ENCODE measurements at places on chromosomes 5 and 9.

DNA sequence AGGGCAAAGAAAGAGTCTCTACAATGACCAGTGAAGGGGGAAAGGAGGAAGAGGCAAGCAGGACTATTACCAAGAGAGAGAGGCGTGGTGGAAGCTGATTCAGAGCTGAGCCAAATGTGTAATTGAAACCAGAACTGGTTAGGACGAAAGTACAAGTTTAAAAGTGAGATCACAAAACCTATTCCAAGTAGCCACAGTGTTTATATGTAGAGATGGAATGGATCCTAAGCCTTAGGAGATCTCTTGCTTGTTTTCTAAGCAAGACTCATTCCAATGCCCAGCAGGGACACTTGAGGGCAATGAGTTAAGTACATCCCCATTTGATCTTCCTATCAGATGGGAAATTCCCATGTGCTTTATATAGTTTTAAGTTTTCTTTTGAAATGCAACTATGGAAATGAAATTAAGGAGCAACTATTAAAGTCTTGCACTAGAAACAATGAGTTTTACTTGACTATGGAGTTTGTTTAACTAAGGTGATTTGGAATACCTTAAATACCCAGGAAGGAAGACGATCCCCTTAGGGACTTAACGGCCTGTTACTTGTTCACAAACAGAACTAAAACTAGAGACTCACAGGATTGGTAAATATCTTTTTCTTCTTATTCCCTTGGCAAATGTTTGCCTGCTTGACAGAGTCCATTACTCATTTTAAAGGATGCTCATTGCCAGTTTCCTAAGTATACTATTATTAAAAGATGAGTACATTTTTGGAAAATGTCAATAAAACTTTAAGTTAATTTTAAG lies 51.1 kb upstream of the SNX2 start:
- H3K27me3 ChIP-seq: no peaks in the 10 kb centered on the region
- no peaks in the 10 kb centered on the region for H3K36me3 ChIP-seq
- H3K27ac ChIP-seq: no peak overlapping the region
- H3K4me3 ChIP-seq: no peak overlapping the region
- no peaks in the 10 kb centered on the region for H3K4me1 ChIP-seq
- DNase-seq: no peak

GRCh38 chr5:180645274-180646204 lies 3.9 kb downstream of the FLT4 start:
- DNase-seq: no peak
- no peak overlapping the region for H3K4me3 ChIP-seq
- H3K4me1 ChIP-seq: no peaks in the 10 kb centered on the region
- peaks cover 28% of the 10 kb centered on the region for H3K27me3 ChIP-seq
- H3K36me3 ChIP-seq: no peaks in the 10 kb centered on the region
- H3K27ac ChIP-seq: no peak overlapping the region

GRCh38 chr5:95823218-95823737 lies 752 bp upstream of the GLRX start:
- no peaks in the 10 kb centered on the region for H3K36me3 ChIP-seq
- H3K27ac ChIP-seq: peak overlapping the region; percentile 92
- peaks cover 41% of the 10 kb centered on the region for H3K4me1 ChIP-seq

DNA sequence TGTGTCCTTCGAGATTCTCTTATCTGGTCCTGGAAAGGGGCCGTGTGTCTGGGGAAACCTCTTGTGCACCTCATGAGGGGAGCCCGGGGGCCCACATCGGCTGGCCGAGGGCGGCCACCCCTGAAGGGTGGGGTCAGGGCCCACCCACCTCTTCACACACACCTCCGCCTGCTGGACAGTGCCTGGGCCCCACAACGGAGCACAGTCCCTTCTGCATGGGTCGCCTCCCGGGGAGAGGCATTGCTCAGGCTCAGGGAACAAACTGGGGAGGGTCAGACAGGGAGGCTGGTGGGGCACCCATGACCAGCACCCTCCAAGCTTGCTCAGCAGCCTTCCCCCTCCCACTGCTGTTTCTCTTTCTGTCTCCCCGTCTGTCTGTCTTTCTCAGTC lies 1.3 kb upstream of the LRRC14B start:
- no peak overlapping the region for H3K4me3 ChIP-seq
- H3K27me3 ChIP-seq: no peaks in the 10 kb centered on the region
- peak overlapping the region; percentile 100 for H3K27ac ChIP-seq
- no peak for DNase-seq
- H3K36me3 ChIP-seq: no peaks in the 10 kb centered on the region
- peaks cover 69% of the 10 kb centered on the region for H3K4me1 ChIP-seq

DNA sequence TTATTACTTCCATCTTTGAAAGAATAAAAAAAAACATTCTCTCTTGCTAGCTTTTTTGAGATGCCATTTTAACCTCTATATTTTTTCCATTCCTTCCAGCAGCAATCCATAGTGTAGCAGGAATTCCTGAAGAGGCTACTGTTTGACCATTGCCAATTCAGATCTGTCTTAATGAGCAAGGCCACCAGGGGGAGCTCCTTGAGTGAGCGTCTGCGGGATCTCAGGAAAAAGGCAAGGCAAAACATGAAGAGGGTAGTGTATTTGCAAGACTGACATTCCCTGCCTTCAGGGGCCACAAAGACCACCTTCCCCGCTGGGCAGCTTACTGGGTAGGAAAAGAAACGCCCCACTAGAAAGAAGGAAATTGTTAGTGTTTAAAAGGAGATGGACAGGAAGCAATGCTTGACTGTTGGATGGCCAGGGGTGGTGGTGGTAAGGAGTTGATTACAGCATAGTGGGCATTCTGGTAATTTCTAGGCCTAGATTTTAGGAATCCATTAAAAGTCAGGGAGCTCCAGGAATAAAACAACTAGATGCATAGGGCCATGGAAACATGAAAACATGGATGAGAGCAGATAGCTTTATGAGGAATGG lies 206.6 kb upstream of the HAPLN1 start:
- H3K27ac ChIP-seq: no peak overlapping the region
- H3K27me3 ChIP-seq: no peaks in the 10 kb centered on the region
- no peak overlapping the region for H3K4me3 ChIP-seq
- DNase-seq: no peak
- H3K4me1 ChIP-seq: no peaks in the 10 kb centered on the region
- H3K36me3 ChIP-seq: no peaks in the 10 kb centered on the region

DNA sequence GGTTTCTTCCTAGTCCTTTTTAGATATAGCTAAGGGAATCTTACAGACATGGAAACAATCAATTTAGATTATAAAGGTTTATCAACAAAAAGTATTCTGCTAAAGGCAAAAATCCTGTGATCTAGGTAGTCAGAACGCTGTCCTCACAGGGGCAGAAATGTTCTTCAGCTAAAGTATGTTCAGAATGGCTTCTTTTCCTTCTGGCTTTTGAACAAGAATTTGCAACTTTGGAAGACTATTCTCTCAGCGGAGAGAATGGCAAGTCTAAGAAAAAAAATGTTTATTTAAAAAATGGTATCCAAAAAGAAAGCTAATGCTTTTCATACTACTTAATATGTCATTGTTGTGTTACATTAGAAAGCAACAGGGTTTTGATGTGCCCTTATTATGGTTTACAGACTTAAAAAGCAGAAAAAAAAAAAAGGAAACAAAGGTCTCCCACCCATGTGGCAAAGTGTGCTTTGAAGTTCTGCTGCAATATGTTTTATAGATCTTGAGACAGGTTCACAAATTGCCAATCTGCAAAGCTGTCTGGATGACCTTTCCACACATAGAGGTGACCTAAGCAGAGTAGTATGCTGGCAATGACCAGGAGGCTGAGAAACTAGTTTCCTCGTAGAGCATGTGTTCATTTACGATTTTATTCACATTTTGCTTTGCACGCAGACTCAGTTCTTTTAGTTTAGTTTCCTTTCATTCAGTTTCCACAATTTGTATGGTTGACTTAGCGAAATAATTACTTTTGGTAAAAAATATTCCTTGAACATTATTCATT lies 45.1 kb upstream of the PJA2 start:
- no peak for DNase-seq
- no peaks in the 10 kb centered on the region for H3K36me3 ChIP-seq
- H3K27ac ChIP-seq: no peak overlapping the region
- H3K4me3 ChIP-seq: no peak overlapping the region

DNA sequence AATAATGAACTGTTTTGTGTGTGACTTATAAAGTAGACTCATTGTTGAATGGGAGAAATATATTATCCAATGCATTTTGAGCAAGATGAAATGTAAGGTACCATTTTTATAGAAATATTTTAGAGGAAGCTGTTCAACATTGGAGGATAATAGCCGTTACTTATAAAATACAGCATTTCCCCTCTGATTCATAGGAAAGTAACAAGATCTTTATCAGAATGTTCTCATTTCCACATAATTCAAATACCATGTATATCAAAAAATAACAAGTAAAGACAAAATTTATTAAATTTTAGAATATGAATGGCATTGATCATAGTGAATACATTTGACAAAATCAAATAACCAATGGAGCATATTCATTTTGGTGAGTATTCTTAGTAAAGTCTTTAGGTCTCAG lies 346.7 kb upstream of the PTGER4 start:
- no peaks in the 10 kb centered on the region for H3K4me1 ChIP-seq
- H3K27ac ChIP-seq: no peak overlapping the region
- H3K36me3 ChIP-seq: no peaks in the 10 kb centered on the region
- H3K4me3 ChIP-seq: no peak overlapping the region

GRCh38 chr9:111131211-111131610 lies 92.9 kb upstream of the LPAR1 start:
- H3K4me1 ChIP-seq: no peaks in the 10 kb centered on the region
- H3K27ac ChIP-seq: no peak overlapping the region
- H3K36me3 ChIP-seq: no peaks in the 10 kb centered on the region
- H3K4me3 ChIP-seq: no peak overlapping the region

- peaks cover 95% of the 10 kb centered on the region for H3K27me3 ChIP-seq
- peaks cover 24% of the 10 kb centered on the region for H3K4me1 ChIP-seq
- no peak overlapping the region for H3K4me3 ChIP-seq
Observed at GRCh38 chr9:124008303-124008693, 3.3 kb upstream of the LHX2 start.

DNA sequence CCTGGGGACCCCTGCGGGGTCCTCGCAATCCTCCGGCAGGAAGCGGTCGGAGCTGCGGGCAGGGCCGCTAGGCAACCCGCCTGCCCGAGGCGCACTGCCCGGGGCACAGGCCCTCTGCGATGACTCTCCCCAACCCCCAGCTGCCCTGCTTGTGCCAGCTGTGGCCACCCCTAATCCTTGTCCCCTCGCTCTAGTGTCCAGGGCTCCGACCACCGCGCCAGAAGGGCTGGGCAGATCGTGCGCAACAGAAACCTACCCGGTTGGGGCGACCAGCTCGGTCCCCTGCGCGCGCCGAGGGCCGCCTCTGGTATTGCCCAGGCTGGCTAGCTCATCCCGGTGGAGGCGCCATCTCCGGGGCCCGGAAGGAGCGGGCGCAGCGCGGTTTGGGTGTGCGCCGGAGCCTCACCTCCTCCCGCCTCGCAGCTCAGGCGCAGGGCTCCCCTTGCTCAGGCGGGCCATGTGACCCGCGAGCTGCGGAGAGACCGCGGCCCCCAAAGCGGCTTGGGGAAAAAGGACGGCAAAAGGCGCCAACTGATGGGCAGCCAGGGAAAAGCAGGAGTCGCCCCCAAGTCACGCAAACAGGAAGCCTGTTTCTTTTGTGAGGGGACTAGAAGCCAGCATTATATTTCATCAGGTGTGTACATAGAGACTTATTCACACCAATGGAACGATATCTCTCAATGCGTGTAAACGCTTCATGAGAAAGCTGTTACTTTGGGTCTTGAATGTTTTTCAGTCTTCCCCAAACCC lies 46.8 kb upstream of the RNF20 start:
- H3K27me3 ChIP-seq: no peaks in the 10 kb centered on the region
- H3K4me1 ChIP-seq: peaks cover 6% of the 10 kb centered on the region
- DNase-seq: no peak

GRCh38 chr9:135100241-135100681 lies 12.8 kb downstream of the OLFM1 start:
- no peaks in the 10 kb centered on the region for H3K36me3 ChIP-seq
- no peak overlapping the region for H3K4me3 ChIP-seq
- no peak for DNase-seq
- H3K27me3 ChIP-seq: no peaks in the 10 kb centered on the region

DNA sequence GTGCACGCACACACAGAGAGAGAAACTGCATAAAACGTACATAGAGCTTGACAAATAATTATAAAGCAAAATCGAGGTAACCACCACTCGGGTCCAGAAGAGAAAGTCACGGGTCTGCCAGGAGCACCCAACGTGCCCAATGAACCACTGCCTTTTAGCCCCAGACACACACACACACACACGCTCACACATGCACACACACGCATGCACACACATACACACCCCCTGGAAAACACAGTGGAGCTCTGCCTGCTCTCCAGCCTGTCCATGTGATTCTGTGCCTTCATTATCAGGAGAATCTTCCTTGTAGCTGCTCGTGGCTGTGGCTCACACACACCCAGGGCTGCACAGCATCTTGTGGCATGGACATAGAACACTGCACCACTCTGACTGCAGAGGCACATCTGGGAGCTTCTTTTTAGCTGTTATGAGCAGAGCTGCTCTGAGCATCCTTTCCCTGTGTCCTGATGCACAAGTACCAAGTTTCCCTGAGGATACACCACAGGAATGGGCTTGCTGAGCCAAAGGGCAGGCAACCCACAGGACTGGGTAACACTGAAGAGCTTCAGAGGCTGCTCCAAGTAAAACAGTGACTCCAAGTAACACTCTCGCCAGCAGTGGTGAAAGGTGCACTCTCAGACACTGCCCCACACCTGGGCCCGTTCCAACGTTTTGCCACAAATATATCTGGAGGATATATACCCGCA lies 58.9 kb downstream of the CAMSAP1 start:
- H3K36me3 ChIP-seq: no peaks in the 10 kb centered on the region
- no peak overlapping the region for H3K4me3 ChIP-seq
- no peaks in the 10 kb centered on the region for H3K27me3 ChIP-seq
- no peak overlapping the region for H3K27ac ChIP-seq
- H3K4me1 ChIP-seq: no peaks in the 10 kb centered on the region
- DNase-seq: no peak

Measured in gastrocnemius medialis (tissue), 4 donors.